Activated T-cell treated with anti-CD3 and anti-CD28 coated beads for 48 hours (primary cell): ENCODE measurements at places on chromosomes 5 and 9.
A peak's percentile ranks its signal among the peaks of the same experiment; 100 is the strongest.

GRCh38 chr5:62083247-62083646, 222.8 kb upstream of the KIF2A start:
- no peak for DNase-seq

DNA sequence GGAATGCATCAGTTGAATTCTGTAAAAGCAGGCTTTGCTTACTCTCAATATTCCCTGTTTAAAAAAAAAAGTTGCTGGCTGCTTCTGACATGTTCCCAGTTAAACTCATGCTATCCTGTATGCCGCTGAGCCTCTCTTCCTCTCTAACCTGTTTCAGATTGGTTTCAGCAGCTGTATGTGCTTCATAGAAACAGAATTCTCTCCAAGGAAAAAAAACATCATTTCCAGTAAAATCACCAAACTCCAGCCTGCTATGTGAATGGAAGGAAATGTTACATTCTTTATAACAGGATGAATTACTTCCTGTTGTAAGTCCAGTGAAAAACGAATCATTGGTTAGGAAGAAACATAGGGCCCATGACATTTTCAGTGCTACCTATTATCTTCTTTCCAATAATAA, 25.7 kb upstream of the KCNV2 start:
- DNase-seq = no peak

GRCh38 chr5:60961685-60962084, 16.7 kb downstream of the NDUFAF2 start:
- no peak for DNase-seq

DNA sequence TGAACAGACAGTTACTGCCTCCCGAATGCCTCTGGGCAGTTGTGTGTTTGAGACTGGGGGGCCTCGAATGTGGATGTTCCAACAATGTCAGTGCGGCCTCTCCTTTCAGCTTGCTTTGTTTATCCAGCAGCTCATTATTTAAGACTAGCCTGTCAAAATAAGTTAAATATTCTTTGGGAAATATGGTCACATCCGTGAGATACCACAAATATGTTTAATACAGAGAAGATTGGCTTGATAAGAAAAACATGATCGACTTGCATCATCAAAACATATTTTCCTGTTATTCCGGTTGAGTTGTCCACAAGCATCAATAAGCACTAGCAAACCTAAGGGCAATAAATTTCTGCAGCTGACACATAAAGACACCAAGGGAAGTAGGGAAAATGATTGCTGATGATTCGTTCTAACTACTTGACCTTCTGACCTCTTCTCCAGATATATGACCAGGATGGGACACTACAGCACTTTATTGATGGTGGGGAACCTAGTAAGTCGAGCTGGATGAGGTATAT, 66.5 kb downstream of the PRDM6 start:
- DNase-seq = no peak

DNA sequence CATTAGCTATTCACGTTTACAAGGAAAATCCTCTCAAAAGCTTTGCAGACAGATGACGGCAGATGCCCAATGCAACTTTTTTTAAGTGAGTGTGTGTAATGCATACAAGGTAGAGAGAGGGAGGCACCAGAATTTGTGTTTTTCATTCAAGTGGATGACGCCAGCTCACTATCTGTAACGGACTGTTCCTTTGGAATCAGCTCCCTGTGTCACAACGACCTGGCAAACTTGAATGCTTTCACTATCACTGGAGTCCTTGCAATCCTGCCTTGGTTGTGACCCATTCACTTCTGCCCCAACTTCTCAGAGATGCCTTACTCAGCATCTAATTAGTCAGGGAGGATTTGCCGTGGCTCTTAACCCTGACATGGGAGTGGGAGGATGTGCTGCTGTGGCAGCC, 148.5 kb downstream of the BNC2 start:
- no peak for DNase-seq

- DNase-seq = no peak
These were observed 16.9 kb downstream of the PANK3 start for GRCh38 chr5:168562279-168562678.

DNA sequence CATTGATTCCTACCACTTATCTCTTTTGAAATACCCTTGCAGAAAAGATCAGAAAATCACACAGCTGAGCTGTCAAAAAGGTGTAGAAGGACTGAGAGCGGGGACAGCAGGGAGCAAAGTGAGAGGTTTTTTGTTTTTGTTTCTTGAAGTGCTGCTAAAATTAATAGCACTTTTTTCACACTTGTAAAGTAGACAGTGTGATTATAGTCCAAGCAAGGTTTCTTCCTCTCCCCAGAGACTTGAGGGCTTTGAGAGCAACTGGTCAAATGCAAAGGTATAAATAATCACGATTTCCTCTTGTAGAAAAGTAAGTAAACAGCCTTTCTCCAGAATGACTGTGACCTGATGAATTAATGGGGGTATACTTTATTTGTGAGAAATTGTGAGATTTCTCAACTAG, 326.9 kb downstream of the ZNF608 start:
- DNase-seq = no peak

DNA sequence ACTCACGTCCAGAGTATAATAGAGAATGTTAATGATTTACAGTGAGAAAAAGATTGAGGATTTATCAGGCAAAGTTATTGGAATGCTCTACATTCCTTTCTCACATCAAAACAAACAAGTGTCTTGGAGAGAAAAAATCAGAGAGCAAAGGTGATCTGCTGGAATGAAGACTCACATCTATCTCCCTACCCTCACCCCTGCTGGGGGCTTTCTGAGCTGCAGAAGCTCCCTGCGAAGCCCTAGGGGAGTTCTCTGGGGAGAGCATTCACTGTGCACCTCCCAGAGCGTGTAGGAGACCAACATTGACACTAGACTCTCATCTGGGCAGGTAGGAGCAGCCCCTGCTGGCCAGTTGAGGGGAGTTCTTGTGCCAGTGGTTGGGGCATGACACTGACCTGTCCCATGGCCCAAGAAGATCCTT, 76.6 kb upstream of the ADAMTS16 start:
- DNase-seq = no peak

DNA sequence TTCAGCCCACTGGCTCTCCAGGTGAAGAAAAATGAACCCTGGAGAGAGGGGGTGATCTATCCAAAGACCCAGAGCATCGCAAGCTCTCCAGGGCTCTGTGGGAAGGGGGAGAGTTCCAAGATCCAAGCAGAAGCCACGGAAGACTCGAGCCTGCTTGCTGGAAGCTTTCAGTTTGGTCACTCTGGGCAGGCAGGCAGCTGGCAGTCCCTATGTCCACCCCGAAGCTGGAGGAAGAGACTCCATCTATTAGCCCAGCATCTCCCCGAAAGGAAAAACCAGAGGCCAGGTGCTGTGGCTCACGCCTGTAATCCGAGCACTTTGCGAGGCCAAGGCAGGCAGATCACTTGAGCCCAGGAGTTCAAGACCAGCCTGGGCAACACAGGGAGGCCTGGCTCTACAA, 10.7 kb upstream of the SPARC start:
- no peak for DNase-seq

DNA sequence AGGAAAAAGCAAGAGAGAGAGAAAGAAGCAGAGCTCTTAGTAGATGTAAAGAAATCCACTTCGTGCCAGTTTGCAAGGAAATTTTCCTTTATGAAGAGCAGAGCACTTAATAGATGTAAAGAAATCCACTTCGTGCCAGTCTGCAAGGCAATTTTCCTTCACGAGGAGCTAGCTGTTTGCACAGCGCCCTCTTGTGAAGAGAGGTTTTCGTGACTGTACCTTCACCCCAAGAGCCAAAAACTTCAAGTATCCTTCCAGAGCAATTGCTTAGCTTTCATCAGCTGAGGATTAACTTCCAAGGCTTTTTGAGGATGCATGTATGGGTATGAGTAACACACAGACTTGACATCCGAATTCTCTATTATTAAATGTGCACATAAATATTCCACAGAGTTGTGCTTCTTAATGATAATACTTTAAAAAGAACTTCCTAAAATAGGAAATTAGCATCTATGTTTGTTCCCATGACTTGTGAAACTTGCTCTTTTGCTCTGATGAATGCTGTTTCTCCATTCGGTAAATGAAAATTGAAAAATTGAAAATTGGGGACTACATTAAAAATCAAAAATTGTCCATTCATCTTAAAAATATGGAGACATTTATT, 525.6 kb downstream of the PDE4D start:
- peak; percentile 12 for DNase-seq

- DNase-seq = no peak
These were observed 561.1 kb downstream of the EBF1 start for GRCh38 chr5:158538506-158539074.

DNA sequence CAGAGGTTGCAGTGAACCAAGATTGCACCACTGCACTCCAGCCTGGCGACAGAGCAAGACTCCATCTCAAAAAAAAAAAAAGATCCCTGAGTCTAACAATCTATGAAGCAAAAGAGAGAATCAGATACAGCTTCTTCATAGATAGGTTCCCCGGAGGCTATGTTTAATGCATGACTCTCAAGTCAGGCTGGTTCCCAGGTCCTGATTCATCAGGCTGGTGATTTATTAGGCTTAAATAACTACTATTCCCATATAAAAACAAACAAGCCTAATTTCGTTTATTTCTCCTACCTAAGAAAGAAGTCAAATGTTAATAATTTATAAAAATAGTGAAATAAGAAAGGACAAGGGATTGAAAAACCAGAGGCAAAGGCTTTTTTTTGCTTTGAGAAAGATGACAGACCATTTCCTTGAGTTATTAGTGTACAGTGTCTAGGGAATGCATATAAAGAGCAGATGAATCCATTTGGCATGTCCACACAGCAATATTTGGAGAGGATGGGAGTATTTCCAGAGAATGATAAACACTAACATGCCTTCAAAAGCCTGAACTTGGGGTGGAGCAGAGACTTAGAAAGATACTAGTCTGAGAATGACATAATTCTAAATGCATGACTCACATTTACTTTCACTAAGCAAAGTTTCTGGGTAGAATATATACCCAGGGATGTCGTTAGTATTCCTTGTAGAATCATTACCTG, 115.3 kb downstream of the NREP start:
- DNase-seq = no peak

- DNase-seq = no peak
These were observed 413.2 kb upstream of the ACTBL2 start for GRCh38 chr5:57895766-57896165.

- no peak for DNase-seq
These were observed 41.3 kb downstream of the LNPEP start for GRCh38 chr5:96977228-96977627.

DNA sequence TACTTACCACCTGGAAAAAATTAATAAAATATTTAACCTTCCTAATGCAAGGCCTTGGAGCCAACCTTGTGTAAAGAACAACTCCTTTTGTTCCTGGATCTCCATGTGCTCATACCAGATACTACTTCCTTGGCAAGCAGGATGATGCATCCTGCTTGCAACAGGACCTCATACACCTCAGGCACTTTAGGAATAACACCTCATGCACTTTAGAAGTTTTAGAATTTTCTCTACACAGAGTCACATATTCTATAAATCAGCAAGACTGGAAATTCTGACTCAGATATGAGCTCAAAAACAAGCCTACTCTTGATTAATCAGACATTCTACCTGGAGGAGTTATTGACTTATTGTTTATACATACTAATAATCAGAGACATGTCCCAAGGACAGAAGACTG, 209.6 kb upstream of the CDH10 start:
- no peak for DNase-seq

DNA sequence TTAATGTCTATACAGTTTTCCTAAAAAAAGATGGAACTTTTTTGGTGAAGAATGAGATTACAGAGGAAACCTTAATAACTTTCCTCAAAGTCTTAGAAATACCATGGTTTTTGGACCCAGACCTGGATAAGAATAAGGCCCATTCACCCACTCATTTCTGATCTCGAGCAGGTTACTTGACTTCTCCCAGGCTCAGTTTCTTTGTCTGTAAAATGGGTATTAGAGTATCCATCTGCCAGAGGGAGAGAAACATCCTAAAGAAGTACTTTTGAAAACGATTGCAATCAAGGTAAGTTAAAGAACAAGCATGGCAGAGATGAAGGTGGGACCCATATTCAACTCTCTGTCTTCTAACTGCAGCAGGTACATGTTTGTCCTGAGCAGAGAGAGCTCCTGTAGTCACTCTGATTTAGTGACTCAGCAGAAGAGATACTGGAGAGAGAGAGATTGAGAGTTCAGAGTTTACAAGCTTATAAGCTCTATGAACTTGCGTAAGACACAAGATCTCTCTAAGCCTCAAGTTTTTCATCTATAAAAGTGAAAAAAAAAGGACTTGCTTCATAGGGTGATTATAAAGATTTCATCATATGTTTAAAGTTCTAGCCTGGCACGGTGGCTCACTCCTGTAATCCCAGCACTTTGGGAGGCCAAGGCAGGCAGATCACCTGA, 379.4 kb upstream of the SGCD start:
- DNase-seq = no peak

DNA sequence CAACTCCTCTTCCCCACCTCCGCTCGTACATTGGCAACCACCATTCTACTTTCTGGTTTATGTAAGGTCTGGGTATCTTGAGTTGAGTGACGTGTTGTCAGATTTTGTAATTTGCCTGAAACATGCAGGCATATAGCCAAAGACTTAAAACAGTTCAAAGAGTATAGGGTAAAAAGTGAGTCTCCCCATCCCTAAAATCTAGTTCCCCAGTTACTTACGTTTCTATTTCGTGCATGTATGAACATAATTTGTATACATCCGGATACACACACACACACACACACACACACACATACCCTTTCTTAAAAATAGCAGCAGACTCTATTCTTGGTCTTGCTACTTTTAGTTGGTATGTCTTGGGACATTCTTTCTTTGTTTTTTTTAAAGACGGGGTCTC, 915 bp downstream of the HSDL2 start:
- no peak for DNase-seq

GRCh38 chr5:145246961-145247744, 588.0 kb downstream of the PRELID2 start:
- no peak for DNase-seq
